Natural killer cell treated with Interleukin-12 subunit alpha and Interleukin-12 subunit beta and Interleukin-15 and Interleukin-18, amount 100 ng/mL, for 72 hours (primary cell): ENCODE measurements at places on chromosomes 12 and 14. TPM values are rescaled to one million over a fixed set of nuclear protein-coding genes. Genes with fewer than 3 reads are reported as not detected.
A peak's percentile ranks its signal among the peaks of the same experiment; 100 is the strongest.

DNA sequence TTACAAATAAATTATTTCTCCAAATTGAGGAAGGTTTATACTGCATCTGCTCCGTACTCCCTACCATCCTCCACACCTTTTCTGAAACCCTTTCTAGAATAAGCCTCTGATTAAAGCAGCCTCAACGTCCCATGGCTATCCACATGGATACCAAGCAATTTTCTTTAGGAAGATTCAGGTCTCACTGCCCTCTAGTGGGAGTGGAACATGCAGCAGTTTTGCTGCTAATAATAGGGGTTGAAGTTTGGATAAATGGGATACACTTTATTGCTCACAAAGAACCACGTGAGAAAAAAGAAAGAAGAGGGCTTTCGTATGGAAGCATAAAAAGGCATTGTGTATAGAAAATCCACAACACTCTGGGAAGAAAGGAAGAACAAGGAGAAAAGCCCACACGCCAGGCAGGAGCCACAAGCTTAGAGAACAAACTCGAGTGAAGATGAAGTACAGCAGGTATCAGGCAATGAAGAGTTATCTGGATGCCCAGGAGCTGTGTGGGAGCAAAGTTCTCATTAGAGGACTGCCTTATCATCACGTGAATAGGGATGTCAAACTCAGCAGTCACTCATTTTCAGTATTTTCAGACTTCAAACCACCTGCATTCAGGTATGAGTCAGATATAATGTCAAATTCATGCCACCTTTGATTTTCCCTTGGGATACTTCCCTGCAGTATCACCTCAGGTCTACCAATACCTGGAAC lies 45.8 kb downstream of the CCER1 start:
- H3K27ac ChIP-seq: no peak overlapping the region
- no peak overlapping the region for H3K4me3 ChIP-seq
- H3K4me1 ChIP-seq: no peaks in the 10 kb centered on the region
- no peak for DNase-seq

- H3K4me1 ChIP-seq: no peaks in the 10 kb centered on the region
- H3K27me3 ChIP-seq: peaks cover 2% of the 10 kb centered on the region
- no peak overlapping the region for H3K27ac ChIP-seq
- no peak overlapping the region for H3K4me3 ChIP-seq
- no peak for DNase-seq
- H3K36me3 ChIP-seq: no peaks in the 10 kb centered on the region
Measured at GRCh38 chr12:124837958-124838803, 25.5 kb downstream of the SCARB1 start.

GRCh38 chr14:61563880-61564617 lies 131.3 kb upstream of the HIF1A start:
- no peaks in the 10 kb centered on the region for H3K36me3 ChIP-seq
- H3K4me1 ChIP-seq: peaks cover 82% of the 10 kb centered on the region
- H3K27me3 ChIP-seq: no peaks in the 10 kb centered on the region

DNA sequence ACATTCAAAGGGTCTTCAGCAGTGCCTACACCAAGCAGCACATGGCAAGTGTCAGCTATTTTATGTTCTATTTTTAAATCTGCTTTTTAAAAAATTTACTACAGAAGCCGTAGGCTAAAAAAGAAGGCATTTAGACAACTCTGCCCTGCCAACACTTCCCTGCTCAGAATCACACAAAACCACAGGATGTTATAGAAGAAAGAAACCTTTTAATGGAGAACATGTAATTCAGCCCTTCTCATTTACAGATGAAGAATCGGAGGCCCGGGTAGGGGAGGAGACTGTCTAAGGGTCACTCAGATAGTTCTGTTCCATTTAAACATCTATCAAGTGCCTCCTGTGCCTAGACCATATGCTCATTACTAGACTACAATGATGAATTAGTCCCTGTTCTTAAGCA lies 171.8 kb upstream of the NTF3 start:
- H3K27me3 ChIP-seq: peaks cover 12% of the 10 kb centered on the region
- H3K36me3 ChIP-seq: no peaks in the 10 kb centered on the region
- H3K4me3 ChIP-seq: no peak overlapping the region
- H3K27ac ChIP-seq: no peak overlapping the region

- H3K27me3 ChIP-seq: peaks cover 11% of the 10 kb centered on the region
- no peak for DNase-seq
- no peaks in the 10 kb centered on the region for H3K36me3 ChIP-seq
- no peaks in the 10 kb centered on the region for H3K4me1 ChIP-seq
Measured at GRCh38 chr12:66929121-66929520, 250.2 kb upstream of the GRIP1 start.

GRCh38 chr14:96126783-96127271 lies 77.8 kb upstream of the BDKRB2 start:
- no peaks in the 10 kb centered on the region for H3K36me3 ChIP-seq
- DNase-seq: no peak
- peak overlapping the region; percentile 22 for H3K27ac ChIP-seq
- peaks cover 15% of the 10 kb centered on the region for H3K27me3 ChIP-seq

GRCh38 chr14:104280085-104280901 lies 141.9 kb downstream of the KIF26A start:
- H3K27ac ChIP-seq: no peak overlapping the region
- H3K4me1 ChIP-seq: no peaks in the 10 kb centered on the region
- no peak for DNase-seq
- H3K27me3 ChIP-seq: peaks cover 3% of the 10 kb centered on the region
- no peak overlapping the region for H3K4me3 ChIP-seq

DNA sequence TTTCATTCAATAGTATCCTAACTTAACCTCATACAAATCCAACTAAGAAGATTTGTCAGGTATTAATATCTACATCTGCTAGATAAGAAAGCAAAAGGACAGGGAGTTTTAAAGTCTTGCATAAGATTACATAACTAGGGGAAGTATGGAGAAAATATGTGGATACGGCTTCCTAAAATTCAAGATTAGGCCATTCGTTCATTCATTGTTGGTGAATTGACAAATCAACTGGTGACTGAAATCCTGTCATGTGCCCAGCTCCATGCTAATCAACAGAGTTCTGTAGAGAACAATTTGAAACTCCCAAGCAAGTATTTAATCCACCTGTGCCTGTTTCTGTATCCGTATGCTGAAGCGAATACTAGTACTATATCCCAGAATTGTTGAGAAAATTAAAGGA lies 260.9 kb upstream of the USP15 start:
- no peak overlapping the region for H3K4me3 ChIP-seq
- no peaks in the 10 kb centered on the region for H3K4me1 ChIP-seq
- H3K27me3 ChIP-seq: no peaks in the 10 kb centered on the region
- DNase-seq: no peak

DNA sequence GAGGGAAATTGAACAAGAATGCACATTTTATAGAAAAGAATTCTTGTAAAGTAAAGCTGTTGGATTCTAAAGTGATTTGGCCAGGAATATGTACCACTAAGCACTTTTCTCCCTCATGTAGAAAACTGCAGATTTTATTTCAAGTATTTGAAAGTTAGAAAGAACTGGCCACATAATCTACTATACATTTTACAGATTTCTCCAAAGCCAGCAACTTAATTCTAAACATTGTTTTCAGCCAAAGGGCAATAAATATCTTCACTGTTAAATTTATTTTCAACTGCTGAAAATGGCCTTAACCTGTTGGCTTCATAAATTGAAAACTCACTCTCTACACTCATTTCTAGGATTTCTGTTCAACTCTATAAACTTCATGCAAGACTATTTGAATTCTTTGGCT lies 15.6 kb upstream of the KERA start:
- no peak overlapping the region for H3K27ac ChIP-seq
- no peaks in the 10 kb centered on the region for H3K27me3 ChIP-seq
- no peak for DNase-seq
- no peaks in the 10 kb centered on the region for H3K36me3 ChIP-seq
- no peak overlapping the region for H3K4me3 ChIP-seq

GRCh38 chr14:91998667-91999570 lies 40.9 kb downstream of the TRIP11 start:
- DNase-seq: no peak
- H3K36me3 ChIP-seq: peaks cover 21% of the 10 kb centered on the region
- H3K4me1 ChIP-seq: peaks cover 36% of the 10 kb centered on the region
- peak overlapping the region; percentile 73 for H3K4me3 ChIP-seq

GRCh38 chr12:126198966-126199692 lies 1133.9 kb downstream of the AACS start:
- H3K4me1 ChIP-seq: no peaks in the 10 kb centered on the region
- H3K27ac ChIP-seq: no peak overlapping the region
- H3K4me3 ChIP-seq: no peak overlapping the region
- H3K27me3 ChIP-seq: no peaks in the 10 kb centered on the region

GRCh38 chr12:113420996-113421595 lies 1.1 kb upstream of the SDSL start:
- H3K4me1 ChIP-seq: peaks cover 6% of the 10 kb centered on the region
- no peaks in the 10 kb centered on the region for H3K27me3 ChIP-seq
- no peaks in the 10 kb centered on the region for H3K36me3 ChIP-seq
- no peak overlapping the region for H3K27ac ChIP-seq

DNA sequence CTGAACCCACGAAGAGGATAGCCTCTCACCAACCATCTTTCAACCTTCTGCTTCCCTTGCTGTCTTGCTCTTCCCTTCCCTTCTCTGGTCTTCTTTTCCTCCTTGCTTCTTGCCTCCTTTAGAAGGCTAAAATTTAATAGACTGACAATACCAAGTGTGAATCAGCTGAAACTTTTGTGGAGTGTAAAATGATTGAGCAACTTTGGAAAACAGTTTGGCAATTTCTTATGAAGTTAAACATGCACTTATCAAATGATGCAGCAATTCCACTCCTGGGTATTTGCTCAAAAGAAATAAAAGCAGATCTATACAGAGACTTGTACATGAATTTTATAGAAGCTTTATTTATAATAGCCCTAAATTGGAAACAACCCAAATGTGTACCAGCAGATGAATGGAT lies 3.3 kb upstream of the KRT86 start:
- H3K4me1 ChIP-seq: peaks cover 3% of the 10 kb centered on the region
- DNase-seq: no peak
- peaks cover 14% of the 10 kb centered on the region for H3K27me3 ChIP-seq
- no peak overlapping the region for H3K4me3 ChIP-seq

DNA sequence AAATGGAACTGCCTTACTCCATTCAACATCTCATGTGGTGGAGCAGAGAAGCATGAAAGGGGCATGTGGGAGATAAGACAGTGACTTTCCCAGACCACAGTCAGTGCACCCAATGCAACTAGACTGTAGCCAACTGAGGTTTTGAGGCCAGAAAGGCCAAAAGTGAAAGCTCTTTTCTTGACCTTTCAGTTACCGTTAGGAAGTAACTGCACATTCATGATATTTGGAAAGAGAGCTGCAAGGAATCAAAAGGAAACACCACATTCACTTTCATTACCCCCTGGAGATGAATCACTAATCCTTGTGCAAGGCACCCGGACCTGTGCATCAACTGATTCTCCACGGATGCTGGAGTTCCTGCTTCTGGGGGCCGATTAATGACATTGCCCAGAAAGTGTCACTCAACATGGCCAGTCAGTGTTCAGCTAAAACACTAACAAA lies 72.9 kb upstream of the ELK3 start:
- H3K27ac ChIP-seq: no peak overlapping the region
- peak overlapping the region; percentile 62 for H3K4me3 ChIP-seq
- no peak for DNase-seq
- H3K4me1 ChIP-seq: peaks cover 21% of the 10 kb centered on the region

- no peaks in the 10 kb centered on the region for H3K4me1 ChIP-seq
- H3K4me3 ChIP-seq: no peak overlapping the region
- peaks cover 2% of the 10 kb centered on the region for H3K27me3 ChIP-seq
- H3K36me3 ChIP-seq: no peaks in the 10 kb centered on the region
- no peak overlapping the region for H3K27ac ChIP-seq
- no peak for DNase-seq
Measured at GRCh38 chr12:25423355-25424050, 129.6 kb downstream of the LMNTD1 start.

DNA sequence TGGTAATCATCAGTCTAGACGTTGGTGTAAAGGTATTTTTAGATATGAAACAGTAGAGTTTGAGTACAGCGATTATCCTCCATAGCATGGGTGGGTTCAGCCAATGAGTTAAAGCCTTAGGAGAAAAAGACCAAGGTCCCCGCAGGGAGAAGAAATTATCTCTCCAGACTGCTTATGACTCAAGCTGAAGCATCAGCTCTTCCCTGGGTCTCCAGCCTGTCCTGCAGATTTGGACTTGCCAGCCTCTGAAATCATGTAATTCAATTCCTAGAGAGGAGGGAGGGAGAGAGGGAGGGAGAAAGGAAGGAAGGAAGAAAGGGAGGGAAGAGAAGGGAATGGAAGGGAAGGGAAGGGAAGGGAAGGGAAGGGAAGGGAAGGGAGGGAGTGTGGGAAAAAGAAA lies 12.0 kb upstream of the DTX1 start:
- peaks cover 22% of the 10 kb centered on the region for H3K27me3 ChIP-seq
- no peak overlapping the region for H3K4me3 ChIP-seq
- H3K4me1 ChIP-seq: no peaks in the 10 kb centered on the region

DNA sequence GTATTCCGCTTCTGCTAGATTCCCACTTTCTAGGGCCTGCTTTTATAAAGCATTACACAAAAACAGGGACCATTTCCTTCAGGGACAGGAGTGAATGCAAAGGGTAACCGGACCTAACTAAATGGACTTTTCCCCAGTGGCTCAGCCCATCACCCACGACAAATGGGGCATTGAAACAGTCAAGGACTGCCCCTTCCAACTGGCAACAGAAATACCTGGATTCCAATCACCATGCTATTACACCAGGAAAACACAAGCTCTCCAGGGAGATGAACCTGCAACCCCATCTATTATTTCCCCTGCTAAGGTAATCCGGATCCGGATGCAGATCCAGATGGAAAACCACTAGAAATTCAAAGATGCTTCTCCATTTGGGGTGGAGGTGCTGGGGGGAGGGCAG lies 1.0 kb downstream of the MPHOSPH9 start:
- H3K4me1 ChIP-seq: peaks cover 45% of the 10 kb centered on the region
- H3K27ac ChIP-seq: peak overlapping the region; percentile 100
- no peaks in the 10 kb centered on the region for H3K27me3 ChIP-seq
- DNase-seq: no peak
- H3K4me3 ChIP-seq: peak overlapping the region; percentile 100

DNA sequence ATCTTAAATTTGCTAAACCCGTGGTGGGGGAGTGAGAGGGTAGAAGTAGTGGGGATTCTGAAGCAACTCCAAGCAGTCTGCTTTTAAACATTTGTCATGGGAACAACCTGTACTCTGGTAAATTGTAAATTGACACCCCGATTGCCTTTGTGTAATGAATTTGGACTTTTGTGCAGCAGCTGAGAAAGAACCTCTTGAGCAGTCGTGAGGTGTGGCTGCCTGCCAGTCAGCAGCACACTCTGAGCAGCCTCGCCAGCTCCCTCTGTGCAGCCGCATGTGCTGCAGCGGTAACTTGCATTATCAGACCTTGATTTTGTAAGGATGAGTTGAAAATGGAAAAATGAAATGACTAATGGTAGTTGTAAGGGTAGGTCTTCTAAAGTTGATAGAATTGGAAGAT lies 74.3 kb downstream of the SUSD6 start:
- no peaks in the 10 kb centered on the region for H3K36me3 ChIP-seq
- peak overlapping the region; percentile 78 for H3K4me3 ChIP-seq
- no peaks in the 10 kb centered on the region for H3K27me3 ChIP-seq

- H3K4me1 ChIP-seq: no peaks in the 10 kb centered on the region
- H3K27ac ChIP-seq: no peak overlapping the region
- H3K36me3 ChIP-seq: no peaks in the 10 kb centered on the region
- H3K4me3 ChIP-seq: no peak overlapping the region
Measured at GRCh38 chr12:63985456-63985855, 141.0 kb downstream of the SRGAP1 start.

The GZMB gene
- total RNA-seq: 2,090 TPM

The BBOF1 gene
- total RNA-seq: 0.48 TPM

The TMEM119 gene
- not detected for total RNA-seq

The TMPRSS12 gene
- total RNA-seq: not detected

The PPP1R1A gene
- total RNA-seq: not detected

The AHNAK2 gene
- not detected for total RNA-seq

The RPL10L gene
- not detected for total RNA-seq

The ASCL1 gene
- not detected for total RNA-seq

The MIP gene
- total RNA-seq: not detected

The ADAM20 gene
- 0.78 TPM for total RNA-seq

The FOXM1 gene
- 48.9 TPM for total RNA-seq

The TSHR gene
- not detected for total RNA-seq

The FAM222A gene
- 1.2 TPM for total RNA-seq
